ENCODE measurements at places on chromosomes 3 and 15. TPM values are rescaled to one million over a fixed set of nuclear protein-coding genes. Genes with fewer than 3 reads are reported as not detected.

GRCh38 chr3:127734754-127735473 is 62.2 kb downstream of the ABTB1 start:
- H3K36me3 ChIP-seq: no peaks in the 10 kb centered on the region
- no peak for DNase-seq
- H3K4me3 ChIP-seq: no peak overlapping the region
- no peaks in the 10 kb centered on the region for H3K27me3 ChIP-seq
- peaks cover 33% of the 10 kb centered on the region for H3K4me1 ChIP-seq

GRCh38 chr3:114442246-114442645 is 148.4 kb downstream of the TIGIT start:
- no peak for DNase-seq
- H3K27ac ChIP-seq: no peak overlapping the region
- H3K4me1 ChIP-seq: peaks cover 5% of the 10 kb centered on the region
- no peaks in the 10 kb centered on the region for H3K27me3 ChIP-seq

GRCh38 chr15:42728972-42729371 is 8.0 kb downstream of the CDAN1 start:
- peaks cover 16% of the 10 kb centered on the region for H3K36me3 ChIP-seq
- no peak for DNase-seq
- H3K4me3 ChIP-seq: no peak overlapping the region
- no peaks in the 10 kb centered on the region for H3K4me1 ChIP-seq

- no peak for DNase-seq
- H3K4me3 ChIP-seq: no peak overlapping the region
- H3K27ac ChIP-seq: no peak overlapping the region
- H3K4me1 ChIP-seq: no peaks in the 10 kb centered on the region
- H3K36me3 ChIP-seq: no peaks in the 10 kb centered on the region
These were observed 402.1 kb upstream of the MCTP2 start for GRCh38 chr15:93829115-93829870.

DNA sequence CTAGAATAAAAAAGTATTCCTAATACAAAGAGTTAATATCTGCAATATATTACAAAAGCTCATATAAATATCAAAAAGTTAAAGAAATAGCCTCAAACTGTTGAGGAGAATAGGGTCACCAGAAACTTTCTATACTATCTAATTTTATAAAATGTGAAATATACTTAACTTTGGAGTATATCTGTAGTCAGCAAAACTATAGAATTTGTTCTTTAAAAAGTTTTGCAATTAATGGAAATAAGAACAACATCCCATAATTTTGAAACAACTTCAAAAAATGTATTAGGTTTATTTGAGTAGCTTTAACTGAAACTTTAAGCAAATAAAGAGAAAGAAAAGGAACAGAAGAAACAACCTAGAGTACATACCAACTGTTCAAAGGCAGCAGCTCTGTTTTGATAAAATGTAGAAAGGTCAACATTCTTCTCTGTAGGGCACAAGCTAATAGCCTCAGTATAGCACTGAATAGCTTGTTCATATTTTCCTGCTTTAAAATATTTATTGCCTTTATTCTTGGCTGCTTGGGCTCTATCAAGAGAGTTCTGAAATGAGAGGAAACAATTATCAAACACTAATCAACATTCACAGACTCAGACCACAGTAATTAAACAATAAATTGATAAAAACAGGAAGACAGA is 14.3 kb downstream of the TOMM70 start:
- H3K27ac ChIP-seq: no peak overlapping the region
- no peaks in the 10 kb centered on the region for H3K4me1 ChIP-seq
- DNase-seq: no peak
- H3K36me3 ChIP-seq: peaks cover 2% of the 10 kb centered on the region
- no peaks in the 10 kb centered on the region for H3K27me3 ChIP-seq

TMCO5A gene
- polyA plus RNA-seq: not detected

- H3K36me3 ChIP-seq: no peaks in the 10 kb centered on the region
- no peak for DNase-seq
- no peak overlapping the region for H3K27ac ChIP-seq
- H3K4me1 ChIP-seq: no peaks in the 10 kb centered on the region
- no peaks in the 10 kb centered on the region for H3K27me3 ChIP-seq
These were observed 13.0 kb downstream of the PLD1 start for GRCh38 chr3:171797265-171797679.

PRSS50 gene
- polyA plus RNA-seq: 0.04 TPM

SPATA12 gene
- polyA plus RNA-seq: not detected

HYAL1 gene
- polyA plus RNA-seq: not detected

DNA sequence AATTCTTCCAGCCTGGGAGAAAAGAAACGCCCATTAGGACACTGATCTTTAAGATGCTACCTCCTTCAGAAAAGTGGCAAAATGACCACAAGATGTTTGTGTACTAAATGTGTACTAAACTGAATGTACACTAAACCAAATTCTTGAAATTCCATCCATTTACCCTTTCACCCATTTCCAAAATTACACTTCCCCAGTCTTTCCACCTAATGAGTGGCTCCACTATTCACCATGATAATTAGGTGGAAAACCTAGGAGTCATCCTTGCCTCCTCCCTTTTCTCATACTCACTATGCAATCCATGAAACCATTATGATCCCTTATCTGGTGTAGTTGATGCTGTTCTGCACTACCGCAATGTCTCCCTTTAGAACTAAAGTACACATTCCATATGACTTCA is 452.1 kb upstream of the THBS1 start:
- no peaks in the 10 kb centered on the region for H3K4me1 ChIP-seq
- no peaks in the 10 kb centered on the region for H3K36me3 ChIP-seq
- H3K27ac ChIP-seq: no peak overlapping the region
- no peaks in the 10 kb centered on the region for H3K27me3 ChIP-seq

- no peaks in the 10 kb centered on the region for H3K36me3 ChIP-seq
- H3K27ac ChIP-seq: no peak overlapping the region
- no peaks in the 10 kb centered on the region for H3K27me3 ChIP-seq
- no peak overlapping the region for H3K4me3 ChIP-seq
- H3K4me1 ChIP-seq: no peaks in the 10 kb centered on the region
These were observed 55.7 kb downstream of the MB21D2 start for GRCh38 chr3:192861972-192862371.

VIPR1 gene
- 0.79 TPM for polyA plus RNA-seq

GRCh38 chr3:119181765-119182164 is 8.4 kb downstream of the UPK1B start:
- no peaks in the 10 kb centered on the region for H3K4me1 ChIP-seq
- no peak overlapping the region for H3K4me3 ChIP-seq
- no peak overlapping the region for H3K27ac ChIP-seq
- H3K27me3 ChIP-seq: no peaks in the 10 kb centered on the region

AHSG gene
- not detected for polyA plus RNA-seq

DNA sequence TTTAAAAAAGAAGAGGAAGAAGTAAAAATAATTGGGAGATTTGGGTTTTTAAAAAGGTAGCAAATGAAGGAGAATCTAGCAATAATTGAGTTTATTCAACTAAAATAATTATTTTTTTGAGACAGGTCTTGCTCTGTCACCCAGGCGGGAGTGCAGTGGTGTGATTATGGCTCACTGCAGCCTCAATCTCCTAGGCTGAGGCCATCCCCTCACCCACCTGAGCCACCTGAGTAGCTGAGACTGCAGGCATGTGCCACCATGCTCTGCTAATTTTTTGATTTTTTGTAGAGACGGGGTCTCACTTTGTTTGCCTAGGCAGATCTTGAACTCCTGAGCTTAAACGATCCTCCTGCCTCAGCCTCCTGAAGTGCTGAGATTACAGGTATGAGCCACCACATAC is 27.7 kb upstream of the ARF4 start:
- H3K27me3 ChIP-seq: no peaks in the 10 kb centered on the region
- no peak overlapping the region for H3K4me3 ChIP-seq
- H3K4me1 ChIP-seq: no peaks in the 10 kb centered on the region
- no peak overlapping the region for H3K27ac ChIP-seq
- H3K36me3 ChIP-seq: peaks cover 13% of the 10 kb centered on the region
- DNase-seq: no peak

DNA sequence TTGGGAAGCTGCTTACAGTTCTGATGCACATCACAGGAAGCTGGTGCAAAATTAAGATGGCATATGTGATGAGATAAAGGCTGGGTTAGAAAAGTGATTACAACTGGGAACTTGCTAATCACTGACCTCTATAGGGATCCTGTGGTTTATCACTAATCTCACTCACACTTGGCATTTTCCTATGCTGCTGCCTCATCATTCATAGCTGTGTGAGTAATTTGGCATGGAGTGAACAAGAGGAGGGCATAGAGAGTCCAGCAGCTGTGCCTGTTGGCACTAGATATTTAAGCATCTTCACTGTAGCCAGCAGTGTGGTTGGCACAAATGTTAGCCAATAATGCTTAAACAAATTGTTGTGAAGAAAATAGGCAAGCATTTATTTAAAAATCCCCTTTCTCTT is 217.7 kb upstream of the CGNL1 start:
- H3K4me3 ChIP-seq: no peak overlapping the region
- DNase-seq: no peak
- H3K36me3 ChIP-seq: no peaks in the 10 kb centered on the region
- no peaks in the 10 kb centered on the region for H3K27me3 ChIP-seq
- H3K4me1 ChIP-seq: no peaks in the 10 kb centered on the region
- H3K27ac ChIP-seq: no peak overlapping the region

GRCh38 chr3:120245386-120245785 is 39.6 kb downstream of the GPR156 start:
- peaks cover 8% of the 10 kb centered on the region for H3K27me3 ChIP-seq
- DNase-seq: no peak

DNA sequence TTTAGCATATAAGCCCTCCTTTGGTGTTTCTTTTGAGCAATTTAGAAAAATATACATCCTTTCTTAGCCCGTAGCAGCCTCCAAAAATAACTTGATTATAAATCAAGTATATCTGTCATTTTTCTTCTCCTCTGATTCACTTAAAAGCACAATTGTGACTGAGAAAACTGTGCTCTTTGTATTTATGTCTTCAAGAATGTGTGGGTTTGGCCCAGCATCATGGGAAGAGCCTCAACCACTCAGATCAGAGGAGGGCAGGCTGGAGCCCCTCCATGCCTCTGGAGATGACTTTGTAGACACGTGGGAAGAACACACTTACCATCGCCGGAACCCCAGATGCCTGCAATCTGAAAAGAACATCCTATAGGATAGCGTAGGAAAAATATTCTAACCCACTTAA is 123.8 kb upstream of the FEZF2 start:
- no peak overlapping the region for H3K27ac ChIP-seq
- no peaks in the 10 kb centered on the region for H3K36me3 ChIP-seq
- no peak overlapping the region for H3K4me3 ChIP-seq
- H3K4me1 ChIP-seq: no peaks in the 10 kb centered on the region
- DNase-seq: no peak
- H3K27me3 ChIP-seq: no peaks in the 10 kb centered on the region

GRCh38 chr3:47701388-47701787 is 80.3 kb downstream of the SMARCC1 start:
- H3K4me1 ChIP-seq: no peaks in the 10 kb centered on the region
- peaks cover 55% of the 10 kb centered on the region for H3K36me3 ChIP-seq
- DNase-seq: no peak
- H3K4me3 ChIP-seq: no peak overlapping the region
- no peaks in the 10 kb centered on the region for H3K27me3 ChIP-seq

DNA sequence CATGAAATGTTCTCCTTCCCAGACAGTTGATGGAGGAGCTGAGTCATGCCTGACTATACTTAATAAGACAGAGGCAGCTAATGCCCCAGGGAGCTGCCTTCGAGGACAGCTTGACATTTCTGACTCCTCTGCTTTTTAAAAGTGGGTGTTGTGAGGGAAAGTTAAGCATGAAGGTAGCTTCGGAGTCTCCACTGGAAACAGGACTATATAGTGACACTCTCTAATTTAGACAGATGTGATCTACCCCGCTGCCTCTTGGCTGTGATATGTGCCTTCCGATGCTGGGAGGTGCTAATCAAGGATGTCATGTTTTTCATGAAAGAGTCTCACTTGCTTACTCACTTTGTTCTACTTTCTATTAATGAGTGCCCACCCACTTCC is 72.7 kb downstream of the IL1RAP start:
- H3K27ac ChIP-seq: no peak overlapping the region
- H3K4me3 ChIP-seq: no peak overlapping the region
- peak; percentile 30 for DNase-seq

FOXB1 gene
- polyA plus RNA-seq: not detected

DNA sequence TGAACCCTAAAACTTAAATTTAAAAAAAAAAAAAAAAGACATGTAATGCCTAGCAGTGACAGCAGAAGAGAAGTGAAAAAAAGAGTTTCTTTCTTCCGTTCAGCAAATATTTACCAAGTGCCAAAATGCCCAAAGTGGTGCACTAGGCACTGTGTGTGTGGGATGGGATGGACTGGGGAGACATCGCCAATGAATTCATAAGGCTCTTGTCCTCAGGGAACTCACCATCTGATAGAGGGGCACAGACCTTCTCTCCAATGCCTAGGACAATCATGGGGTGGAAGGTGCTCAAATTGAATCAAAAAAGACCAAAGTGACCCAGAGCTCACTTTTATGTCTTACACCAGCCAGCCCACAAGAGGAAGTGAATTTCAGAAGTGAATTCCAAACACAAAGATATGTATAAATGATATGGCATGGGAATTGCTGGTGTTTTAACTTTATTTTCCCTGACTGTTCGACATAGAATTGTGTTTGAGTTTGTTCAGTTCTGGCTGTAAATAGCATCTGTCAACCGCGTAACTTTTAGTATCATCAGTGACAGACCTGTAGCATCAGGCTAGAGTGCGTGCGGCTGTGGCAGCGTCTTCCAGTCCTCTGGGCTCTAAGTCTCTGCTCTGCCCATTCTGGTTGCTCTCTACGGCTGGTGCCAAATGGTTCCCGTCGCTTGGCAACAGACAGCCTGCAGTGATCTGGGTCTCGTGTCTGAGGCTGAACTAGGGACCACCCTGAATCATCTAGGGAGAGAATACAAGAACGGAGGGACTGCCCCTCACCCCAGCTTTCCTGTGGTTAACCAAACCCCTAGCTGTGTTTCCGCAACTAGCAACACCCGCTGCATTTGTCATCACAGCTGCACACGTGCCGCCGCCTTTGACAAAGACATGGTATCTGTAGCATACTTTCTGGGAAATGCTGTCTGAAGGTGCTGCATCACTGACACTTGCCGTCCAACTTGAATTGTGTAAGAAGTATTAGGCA is 154.0 kb upstream of the THBS1 start:
- H3K4me3 ChIP-seq: no peak overlapping the region
- no peak overlapping the region for H3K27ac ChIP-seq
- DNase-seq: peak; percentile 33
- no peaks in the 10 kb centered on the region for H3K36me3 ChIP-seq
- H3K27me3 ChIP-seq: peaks cover 10% of the 10 kb centered on the region

DNA sequence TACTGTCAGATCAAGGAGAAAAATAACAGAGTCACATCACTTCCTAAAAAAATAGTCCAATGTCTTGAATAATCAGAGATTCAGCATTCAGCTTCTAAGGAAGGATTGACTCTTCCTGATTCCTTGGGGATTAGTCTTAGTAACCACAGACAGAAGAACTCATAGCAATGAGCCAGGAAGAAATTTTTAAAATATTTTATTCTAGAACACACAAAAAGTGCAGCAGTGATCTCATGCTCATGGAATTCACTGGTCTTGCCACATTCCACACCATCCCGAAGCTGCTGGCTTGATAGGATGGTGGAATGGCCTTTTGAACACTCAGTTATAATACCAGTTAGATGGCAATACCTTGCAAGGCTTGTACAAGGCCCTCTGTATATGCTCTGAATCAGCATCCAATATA is 43.0 kb upstream of the ABI3BP start:
- no peaks in the 10 kb centered on the region for H3K36me3 ChIP-seq
- H3K27me3 ChIP-seq: no peaks in the 10 kb centered on the region
- no peaks in the 10 kb centered on the region for H3K4me1 ChIP-seq
- H3K27ac ChIP-seq: no peak overlapping the region
- DNase-seq: no peak
- H3K4me3 ChIP-seq: no peak overlapping the region

All from B cell (primary cell).